ENCODE measurements at places on chromosomes 11 and 22.

GRCh38 chr11:102900346-102900745, 25.6 kb upstream of the MMP12 start:
- no peak for DNase-seq

DNA sequence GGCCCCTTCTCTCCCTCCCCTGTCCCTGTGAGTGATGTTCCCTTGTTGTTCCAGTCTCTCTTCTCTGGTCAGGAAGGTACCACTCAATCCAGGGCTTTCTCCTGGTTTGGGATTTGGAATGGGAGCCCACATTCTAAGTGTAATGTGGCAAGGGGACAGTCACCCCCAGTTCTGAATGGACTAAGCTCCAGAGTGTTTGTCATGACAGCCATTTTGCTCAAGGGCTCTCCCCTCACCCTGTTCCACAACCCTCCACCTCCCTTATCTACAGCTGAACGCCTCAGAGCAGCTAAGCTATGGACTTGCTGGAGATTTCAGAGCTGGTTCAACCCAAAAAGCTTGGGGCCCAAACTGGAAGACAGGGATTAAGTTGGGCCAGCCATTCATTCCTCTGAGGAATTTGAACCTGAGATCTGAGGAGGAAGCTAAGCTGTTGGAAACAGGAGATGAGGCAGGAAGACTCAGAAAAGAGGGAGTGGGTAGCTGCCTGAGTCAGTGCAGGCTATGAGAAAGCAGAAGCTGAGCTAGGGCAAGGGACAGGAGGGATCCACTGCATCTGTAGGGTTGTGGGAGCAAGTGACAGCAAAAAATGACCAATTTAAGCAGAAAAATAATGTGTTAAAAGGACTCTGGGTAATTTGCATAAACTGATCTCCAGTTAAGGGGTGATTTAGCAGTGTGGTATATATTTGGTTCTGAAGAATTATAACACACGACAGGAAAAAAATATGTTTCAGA, 22.9 kb upstream of the FCHSD2 start:
- no peak for DNase-seq

GRCh38 chr22:29726106-29726505, 6.3 kb downstream of the CABP7 start:
- DNase-seq = no peak

GRCh38 chr11:57614234-57614772, 16.8 kb downstream of the SERPING1 start:
- DNase-seq = no peak

DNA sequence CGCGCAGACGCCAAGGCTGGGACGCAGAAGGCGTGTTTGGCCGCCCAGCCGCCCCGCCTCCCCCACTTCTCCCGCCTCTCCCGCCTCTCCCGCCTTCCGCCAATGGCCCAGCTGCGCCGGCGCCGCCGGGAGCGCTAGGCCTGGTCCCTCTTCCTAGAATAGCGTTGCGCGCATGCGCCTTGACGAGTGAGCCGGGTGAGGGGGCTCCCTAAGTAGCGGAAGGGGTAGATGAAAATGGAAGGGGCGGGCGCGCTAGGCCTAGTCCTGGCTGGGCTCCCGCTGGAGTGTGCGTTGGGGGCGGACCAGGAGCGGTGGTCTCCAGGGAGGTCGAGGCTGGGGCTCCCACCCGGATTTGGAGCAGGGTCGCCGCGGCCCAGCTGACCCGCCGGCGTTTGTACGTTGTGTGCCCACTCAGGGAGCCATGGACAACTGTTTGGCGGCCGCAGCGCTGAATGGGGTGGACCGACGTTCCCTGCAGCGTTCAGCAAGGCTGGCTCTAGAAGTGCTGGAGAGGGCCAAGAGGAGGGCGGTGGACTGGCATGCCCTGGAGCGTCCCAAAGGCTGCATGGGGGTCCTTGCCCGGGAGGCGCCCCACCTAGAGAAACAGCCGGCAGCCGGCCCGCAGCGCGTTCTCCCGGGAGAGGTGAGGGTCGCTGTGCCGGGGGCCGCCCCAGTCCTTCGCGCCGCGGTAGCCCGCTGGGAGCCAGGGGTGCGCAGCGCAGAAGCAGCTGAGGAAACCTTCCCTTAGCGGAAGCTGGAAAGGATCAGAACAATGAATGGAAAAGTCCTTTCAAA, at the start of gene AKIP1:
AKIP1 (plus strand) TSS at position 161 of the 795 bp plus-strand sequence; CDS start at position 422, 261 bp downstream.
- DNase-seq = peak; percentile 97

DNA sequence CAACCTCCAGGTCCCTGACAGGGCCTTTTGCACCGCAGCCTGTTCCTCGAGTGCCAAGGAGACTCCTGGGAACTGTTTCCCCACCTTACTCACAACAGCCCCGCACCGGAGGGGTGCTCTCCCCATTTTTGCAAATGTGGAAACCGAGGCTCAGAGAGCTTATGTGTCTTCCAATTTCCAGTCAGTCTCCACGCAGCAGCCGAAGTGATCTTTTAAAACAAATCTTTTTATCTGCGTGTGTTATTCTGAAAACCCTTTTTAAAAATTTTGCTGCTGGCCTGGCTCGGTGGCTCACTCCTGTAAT, 409 bp upstream of the TMEM134 start:
- DNase-seq = no peak

DNA sequence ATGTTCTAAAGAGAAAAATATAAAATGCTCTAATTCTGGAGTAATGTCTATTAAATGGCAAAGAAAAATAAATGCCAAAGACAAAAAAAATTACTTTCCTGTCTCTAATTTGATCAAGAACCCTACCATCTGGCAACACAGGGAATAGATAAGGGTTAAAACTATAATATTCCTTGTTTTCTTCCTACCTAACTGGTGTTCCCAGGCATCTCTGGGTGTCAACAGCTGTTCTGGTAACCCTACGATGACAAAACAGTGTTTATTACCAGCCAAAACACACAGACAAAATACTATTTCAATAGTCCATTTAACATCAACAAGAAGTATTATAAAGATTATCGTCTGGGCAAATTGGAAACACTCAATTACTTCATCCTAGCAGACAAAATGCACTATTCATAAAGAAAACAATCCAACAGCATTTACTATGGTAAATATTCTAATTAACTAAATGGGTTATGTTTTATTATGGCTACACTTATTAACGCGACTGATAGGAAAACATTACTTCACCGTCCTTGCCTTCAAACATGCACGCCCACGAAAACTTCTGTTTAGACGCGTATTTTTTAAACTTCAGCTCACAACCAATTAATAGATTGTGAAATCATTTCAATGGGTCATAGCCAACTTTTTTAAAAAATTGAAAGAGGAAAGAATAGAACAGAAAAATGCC, 50.6 kb downstream of the LGR4 start:
- no peak for DNase-seq

DNA sequence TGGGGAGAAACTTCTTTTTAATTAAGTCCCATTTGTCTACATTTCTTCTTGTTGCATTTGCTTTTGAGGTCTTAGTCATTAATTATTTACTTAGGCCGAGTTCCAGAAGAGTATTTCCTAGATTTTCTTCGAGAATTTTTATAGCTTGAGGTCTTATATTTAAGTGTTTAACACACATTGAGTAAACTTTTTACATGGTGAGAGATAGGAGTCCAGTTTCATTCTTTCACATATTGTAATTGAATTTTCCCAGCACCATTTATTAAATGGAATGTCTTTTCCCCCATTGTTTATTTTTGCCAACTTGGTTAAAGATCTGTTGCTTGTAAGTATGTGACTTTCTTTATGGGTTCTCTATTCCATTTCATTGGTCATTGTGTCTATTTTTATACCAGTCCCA, 1344.0 kb upstream of the RAG2 start:
- no peak for DNase-seq

DNA sequence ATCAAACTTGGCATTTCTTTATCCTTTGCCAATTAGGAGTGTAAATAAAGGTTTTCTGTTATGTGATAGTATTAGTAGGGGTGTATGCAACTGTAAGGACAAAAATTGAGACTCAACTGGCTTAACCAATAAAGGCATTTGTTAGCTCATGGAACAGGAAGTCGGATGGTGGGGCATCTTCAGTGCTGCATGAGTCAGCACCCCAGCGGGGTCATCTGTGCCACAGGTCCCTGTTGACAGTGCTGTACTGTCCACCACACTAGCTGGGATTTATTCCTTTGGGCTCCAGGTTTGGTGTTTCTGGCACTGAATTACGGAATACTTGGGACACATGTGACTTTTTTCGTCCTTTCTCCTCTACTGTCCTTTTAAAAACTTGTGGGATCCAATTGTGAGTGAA, 86.0 kb downstream of the PPP6R3 start:
- DNase-seq = peak; percentile 82

- peak; percentile 6 for DNase-seq
Observed at GRCh38 chr11:33344611-33345010, 87.4 kb downstream of the HIPK3 start.

DNA sequence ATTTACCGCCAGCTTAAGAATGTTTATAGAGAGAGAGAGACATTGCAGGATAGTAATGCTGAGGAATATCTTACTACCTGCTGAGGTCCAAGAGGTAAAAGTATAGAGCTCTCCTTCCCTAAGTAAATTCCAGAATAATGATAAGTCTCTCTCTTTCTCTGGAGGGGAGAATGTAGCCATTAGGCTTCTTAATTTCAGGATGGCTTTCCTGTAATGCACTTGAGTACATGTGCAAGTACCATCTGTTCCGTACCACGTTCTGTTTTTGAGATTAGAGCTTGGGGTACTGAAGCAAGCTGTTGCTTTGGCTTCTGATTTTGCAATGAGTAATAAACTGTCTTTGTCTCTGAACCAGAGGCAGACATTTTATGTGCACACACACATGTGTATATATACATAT, 1314.0 kb downstream of the JRKL start:
- DNase-seq = no peak

GRCh38 chr11:46051102-46051501, 70.2 kb downstream of the PHF21A start:
- DNase-seq = no peak

- DNase-seq = no peak
Observed at GRCh38 chr22:23655891-23656475, 23.9 kb upstream of the DRICH1 start.

DNA sequence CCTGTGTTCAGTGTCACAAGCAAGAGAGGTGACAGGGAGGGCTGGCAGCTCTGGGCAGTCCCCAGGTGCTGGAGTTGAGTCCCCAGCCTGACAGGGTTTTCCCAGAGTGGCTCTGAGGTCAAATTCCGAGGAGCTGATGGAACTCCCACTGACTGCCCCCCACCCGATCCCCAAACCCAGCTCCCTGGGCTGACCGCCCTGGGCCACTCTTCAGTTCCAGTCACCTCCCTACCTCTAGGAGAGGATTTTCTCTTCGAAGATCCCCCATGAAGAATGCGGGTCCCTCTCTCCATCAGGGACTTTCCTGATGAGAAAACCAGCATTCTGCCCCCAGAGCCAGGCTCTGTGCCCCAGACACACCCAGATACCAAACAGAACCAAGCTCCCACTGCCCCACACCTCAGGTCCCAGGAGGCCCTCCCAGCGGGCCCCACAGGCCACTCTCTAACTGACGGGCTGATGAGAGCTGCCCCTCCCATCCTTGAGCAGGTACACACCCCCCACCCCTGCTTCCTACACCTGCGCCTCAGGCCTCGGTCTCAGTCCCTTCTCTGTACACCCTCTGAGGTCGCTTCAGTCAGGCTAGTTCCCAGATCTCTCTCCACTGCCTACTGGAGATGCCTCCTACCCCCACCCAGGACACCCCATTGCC, 12.1 kb upstream of the RAC2 start:
- DNase-seq = no peak

GRCh38 chr11:827146-827896, 398 bp upstream of the CRACR2B start:
- DNase-seq = peak; percentile 93

GRCh38 chr11:134413826-134414731, 2.0 kb upstream of the B3GAT1 start:
- no peak for DNase-seq

DNA sequence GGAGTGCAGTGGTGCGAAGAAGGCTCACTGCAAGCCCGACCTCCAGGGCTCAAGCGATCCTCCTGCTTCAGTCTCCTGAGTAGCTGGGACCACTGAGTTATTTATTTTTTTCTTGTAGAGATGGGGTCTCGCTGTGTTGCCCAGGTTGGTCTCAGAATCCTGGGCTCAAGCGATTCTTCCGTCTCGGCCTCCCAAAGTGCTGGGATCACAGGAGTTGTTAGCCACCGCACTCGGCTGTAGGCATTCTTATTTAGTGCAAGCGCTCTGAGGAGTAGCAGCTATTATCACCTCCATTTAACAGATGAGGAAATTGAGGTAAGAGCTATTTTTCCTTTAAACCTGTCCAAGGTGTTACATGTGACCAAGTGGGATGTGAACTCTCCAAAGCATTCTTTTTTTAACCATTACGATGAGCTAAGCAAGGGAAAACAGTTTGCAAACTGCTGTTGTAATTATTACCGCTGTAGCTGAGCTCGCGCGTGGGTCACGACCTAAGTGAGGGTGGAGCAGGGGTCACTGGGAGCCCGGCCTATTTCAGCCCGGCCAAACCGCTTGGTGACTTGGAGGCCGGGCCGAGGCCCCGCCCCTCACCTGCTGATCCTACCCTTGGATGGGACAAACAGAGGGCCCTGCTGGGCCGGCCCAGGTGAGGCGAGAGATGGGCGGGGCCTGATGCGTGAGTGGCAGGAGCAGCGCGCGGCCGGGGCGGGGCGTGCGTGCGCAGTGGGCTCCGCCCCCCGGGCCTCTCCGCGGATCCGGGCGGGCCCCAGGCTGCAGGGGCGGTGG, 449 bp upstream of the KREMEN1 start:
- DNase-seq = peak; percentile 92
